Osteocyte (in vitro differentiated cells): ENCODE measurements at places on chromosomes 7 and 10.

- no peak for DNase-seq
These were observed 51.8 kb upstream of the DUSP5 start for GRCh38 chr10:110445871-110446270.

GRCh38 chr7:256461-256940 lies 33.5 kb upstream of the FOXL3 start:
- DNase-seq: no peak

DNA sequence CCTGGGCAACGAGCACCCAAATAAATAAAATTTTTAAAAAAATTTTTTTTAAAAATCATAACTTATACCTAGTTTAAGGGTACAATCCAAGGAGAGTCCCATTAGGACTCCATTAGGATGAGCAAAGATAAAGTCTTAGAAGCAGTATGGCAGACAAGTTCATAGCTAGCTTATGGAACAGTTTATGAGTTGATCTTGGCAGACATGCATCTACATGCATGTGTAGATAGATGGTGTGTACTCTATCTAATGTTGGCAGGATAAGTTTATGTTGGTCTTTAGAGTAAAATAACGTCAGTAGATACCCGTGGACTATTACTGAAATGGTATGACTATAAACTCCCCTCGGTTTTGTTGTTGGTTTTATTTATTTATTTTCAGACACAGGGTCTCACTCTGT lies 40.2 kb downstream of the NSUN6 start:
- no peak for DNase-seq

- no peak for DNase-seq
These were observed 282.4 kb downstream of the TNS3 start for GRCh38 chr7:47299496-47299895.

- no peak for DNase-seq
These were observed 129.8 kb upstream of the PPP1R3A start for GRCh38 chr7:114048386-114049235.

GRCh38 chr7:88357294-88357693 lies 50.6 kb upstream of the STEAP4 start:
- DNase-seq: no peak

DNA sequence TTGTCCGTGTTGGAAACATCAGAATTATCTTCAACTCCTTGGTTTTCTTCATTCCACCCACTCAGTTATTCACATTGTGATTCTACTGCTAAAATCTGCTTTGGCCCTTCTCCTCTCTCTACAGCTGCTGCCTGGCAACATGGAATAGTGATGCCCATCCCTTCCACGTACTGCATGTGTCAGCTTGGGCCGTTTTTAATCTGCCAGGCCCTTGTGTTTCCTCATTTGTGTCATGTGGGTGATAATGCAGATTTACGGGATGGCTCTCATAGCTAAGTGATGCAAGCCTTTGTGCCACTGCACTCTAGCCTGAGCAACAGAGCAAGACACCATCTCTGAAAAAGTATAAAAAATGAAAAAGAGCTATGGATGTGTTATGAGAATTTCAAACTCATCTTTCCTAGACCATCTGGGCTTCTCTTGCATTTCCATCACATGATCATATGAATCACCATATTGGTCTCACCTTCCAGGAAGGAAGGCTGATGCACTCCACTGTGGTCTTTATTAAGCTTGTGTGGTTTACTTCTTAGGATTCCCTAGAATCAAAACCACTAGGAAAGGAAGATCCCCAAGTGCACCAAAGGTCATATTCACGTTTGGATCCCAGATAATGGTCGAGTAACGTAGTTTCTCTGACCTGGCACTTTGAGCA lies 20.6 kb upstream of the CELF2 start:
- no peak for DNase-seq

DNA sequence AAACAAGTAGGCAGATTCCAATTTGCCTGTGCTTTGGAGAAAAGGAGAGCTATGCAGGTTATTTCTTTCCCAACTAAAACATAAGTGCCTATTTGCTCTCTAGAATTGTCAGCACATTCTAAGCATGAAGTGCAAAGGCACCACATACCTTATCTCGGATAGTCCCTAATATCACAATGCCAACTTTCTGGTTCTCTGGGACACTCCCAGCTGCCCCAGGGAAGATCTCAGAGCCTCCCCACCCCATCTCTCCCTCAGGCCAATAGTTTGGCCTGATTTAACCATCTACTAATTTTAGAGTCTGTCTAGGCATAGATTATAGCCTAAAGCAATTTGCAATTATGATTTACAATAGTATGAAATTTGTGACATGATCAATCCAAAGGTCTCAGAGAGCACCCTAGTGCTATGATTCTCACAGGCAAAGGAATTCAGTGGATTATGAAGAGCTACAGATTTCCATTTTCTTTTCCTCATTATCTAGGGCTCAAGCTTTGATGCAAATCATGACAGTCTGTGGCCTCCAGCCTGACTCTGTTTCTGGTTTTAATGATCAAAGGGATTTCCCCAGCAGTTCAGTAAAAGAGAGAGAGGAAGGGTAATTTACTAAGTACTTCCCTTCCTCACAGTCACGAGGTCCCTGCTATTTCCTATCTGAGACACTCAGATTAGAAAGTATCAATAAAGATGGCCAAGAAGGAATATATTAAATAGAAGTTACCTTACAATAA lies 29.0 kb upstream of the IL6 start:
- DNase-seq: no peak

DNA sequence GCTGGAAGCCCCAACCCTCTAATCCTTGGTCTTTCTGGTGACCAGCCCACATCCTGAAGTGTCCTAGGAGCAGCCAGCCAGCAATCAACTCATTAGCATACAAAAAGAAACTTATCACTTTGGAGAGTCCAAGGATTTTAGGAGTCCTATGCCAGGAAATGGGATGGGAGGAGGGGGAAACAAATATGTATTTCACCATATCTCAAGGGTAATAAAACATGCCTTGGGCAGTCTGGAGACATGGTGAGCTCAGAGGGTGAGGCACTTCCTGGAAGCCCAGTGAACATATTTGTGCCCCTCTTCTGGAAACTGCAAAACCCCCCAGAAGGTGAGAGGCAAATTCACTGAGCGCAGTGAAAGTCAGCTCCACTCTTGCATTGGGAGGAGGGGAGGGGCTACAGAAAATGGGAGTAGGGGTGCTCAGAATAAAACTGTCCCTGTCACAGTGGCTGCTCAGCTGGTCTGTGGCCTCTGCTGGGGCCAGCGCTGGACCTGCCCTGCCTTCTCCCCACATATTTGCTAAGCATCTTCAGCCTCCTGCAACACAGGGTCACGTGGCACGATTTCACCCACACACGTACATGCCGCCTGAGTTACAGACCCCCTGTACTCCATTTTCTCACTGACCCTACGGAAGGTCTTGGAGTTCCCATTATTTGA lies 17.7 kb upstream of the ZMIZ1 start:
- no peak for DNase-seq

- no peak for DNase-seq
These were observed 11.1 kb upstream of the RET start for GRCh38 chr10:43065761-43066160.

- DNase-seq: no peak
These were observed 91.5 kb upstream of the MXI1 start for GRCh38 chr10:110115784-110116520.

DNA sequence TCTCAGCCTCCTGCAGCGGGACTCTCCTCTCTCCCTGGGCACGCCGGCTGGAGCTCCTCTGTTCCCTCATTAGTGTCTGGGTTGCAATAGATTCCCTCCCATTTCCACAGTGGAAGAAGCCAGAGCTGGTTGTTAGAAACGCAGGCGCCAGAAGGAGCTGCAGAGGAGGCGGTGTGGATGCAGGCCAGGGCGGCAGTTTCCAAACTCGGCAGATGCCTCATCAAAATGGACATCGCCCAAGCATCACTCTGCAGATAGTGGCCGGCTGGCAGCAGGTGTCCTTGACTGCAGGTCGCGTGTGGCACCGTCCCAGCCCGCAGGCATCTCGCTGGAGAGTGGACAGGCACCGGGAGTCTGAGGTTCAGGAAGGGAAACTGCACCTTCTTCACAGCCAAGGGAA lies 201.8 kb downstream of the TCERG1L start:
- DNase-seq: no peak

- no peak for DNase-seq
These were observed 166.6 kb upstream of the NRG3 start for GRCh38 chr10:81708416-81708815.

- peak; percentile 85 for DNase-seq
These were observed 695 bp upstream of the VDAC2 start for GRCh38 chr10:75209921-75210281.

DNA sequence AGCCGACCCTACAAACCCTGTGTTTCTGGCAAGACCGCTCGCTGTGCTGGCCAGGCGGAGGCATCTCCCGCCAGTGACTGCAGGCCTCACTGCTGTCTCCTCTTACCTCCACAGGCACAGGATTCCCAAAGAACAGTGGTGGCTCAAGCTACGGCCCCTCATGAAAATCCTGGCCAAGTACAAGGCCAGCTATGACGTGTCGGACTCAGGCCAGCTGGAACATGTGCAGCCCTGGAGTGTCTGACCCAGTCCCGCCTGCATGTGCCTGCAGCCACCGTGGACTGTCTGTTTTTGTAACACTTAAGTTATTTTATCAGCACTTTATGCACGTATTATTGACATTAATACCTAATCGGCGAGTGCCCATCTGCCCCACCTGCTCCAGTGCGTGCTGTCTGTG lies 36.2 kb downstream of the PITRM1 start:
- no peak for DNase-seq

DNA sequence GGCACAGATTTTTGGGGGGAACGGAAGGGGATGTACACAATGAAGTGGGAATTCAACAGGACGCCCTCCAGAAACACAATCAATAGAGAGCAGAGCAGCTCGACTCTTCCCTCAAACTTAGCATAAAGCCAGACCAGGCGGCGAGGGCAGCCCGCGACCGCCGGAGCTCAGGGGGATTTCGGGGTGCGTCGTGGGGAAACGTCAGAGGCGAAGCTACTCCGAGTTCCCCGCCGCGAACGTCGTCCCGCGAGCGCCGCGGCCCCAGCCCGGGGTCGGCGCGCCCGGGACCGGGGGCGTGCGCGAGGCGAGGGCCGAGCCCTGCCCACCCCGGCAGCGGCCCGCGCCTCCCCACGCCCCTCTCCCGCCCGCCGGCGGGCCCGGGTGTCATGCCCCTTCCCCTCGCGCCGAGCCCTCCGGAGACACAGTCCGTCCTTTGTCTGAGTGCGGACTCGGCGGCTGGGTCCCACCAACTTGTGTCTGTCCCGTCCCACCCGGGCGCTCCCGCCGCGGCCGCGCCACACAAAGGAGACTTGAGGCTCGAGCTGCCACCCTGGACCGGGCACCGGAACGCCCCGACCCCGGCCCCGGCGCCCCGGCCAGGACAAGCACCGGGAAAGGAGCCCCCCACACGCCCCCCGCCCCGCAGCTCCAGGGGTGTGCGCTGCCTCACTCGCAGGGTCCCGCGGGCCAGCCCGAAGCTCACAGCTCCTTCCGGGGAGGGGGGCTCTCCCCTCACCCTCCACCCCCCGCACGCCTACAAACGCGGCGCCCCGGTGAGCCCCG lies 634 bp downstream of the EZH2 start:
- DNase-seq: peak; percentile 85

GRCh38 chr10:95397747-95398146 lies 106.9 kb upstream of the PDLIM1 start:
- no peak for DNase-seq

DNA sequence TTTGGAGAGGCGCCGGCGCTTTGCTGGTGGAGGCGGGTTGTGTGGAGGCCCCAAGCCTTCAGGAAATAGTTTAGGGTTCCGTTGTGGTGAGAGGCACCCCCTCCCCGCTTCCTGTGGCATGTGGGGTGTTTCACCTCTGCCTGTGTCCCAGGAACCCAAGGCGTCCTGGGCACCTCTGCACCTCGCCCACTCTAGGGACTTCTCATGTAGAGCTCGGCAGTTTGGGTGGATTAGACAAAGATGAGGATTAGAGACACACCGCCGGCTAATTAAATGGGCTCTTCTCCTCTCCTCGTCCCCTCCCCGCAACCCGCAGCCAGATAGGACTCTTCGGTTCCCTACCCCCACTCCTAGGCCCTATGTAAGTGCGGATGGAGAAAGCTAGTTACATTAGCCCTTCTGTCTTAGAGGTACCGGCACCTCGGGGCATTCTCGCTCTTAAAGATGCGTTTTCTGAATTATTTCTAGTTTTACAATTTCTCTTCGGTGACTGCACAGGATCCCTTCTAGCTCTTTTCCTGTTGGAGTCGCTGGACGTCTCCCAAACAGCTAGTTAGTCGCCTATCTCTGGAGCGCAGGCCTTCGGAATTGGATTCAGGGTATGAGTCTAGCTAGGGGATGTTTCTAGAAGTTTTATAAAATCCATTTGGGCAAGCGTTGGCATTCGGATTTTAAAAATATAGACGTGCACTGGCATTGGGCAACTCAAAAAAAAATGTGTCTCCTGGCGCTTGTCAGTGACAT lies 7.8 kb downstream of the PTF1A start:
- no peak for DNase-seq

DNA sequence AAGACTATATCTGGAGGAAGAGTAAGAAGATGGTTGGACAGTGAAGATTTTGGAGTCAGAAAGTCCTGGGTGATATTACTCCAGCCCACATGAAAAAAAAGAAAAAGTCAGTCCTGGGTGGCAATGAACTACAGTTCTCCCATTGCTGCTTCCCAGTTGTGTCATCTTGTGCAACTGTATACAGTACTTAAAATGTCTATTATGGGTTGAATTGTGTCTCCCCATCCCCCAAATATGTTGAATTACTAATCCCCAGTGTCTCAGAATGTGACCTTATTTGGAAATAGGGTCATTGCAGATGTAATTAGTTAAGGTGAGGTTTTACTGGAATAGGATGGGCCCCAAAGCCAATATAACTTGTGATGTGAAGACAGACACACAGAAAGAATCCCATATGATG lies 15.6 kb downstream of the SEC23IP start:
- DNase-seq: no peak

GRCh38 chr7:40680657-40681056 lies 545.9 kb downstream of the SUGCT start:
- no peak for DNase-seq

DNA sequence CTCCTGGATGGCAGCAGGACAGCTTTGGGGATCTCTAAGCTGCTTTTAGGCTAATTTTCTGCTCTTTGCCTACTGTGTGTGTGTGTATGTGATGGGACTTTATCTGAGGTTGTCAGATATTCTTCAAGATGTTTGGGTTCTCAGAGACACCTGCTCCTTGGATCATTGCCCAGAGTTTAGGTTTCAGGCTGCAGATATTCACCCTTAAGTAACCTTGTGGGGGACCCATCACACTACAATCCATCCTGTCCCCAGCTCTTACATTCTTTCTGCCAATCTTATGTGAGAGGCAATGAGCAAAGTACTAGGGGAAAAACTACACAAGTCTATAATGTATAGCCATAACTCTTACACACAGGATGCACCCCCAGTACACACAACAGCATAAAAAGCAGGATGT lies 263.0 kb upstream of the ZWINT start:
- DNase-seq: no peak

GRCh38 chr7:115724400-115725056 lies 306.0 kb downstream of the TFEC start:
- no peak for DNase-seq

GRCh38 chr7:604884-605531 lies 85.4 kb upstream of the PDGFA start:
- no peak for DNase-seq

DNA sequence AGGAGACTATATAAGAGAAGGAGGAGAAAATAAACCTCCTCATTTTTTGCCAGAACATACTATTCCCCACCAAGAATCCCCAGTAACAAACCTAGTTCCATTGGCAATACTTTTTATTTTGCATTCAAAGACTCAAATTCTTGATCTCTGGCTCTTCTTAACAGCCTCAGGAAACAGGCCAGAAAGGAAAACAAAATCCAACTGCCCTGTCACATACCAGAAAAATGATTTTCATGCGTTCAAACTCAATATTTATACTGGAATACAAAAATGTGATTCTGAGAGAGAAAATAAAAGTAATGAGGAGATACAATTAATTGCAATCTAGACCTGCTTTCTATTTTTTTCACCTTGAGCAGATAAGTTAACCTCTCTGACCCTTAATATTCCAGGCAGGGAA lies 435.9 kb upstream of the AUTS2 start:
- no peak for DNase-seq
